ENCODE measurements at places on chromosomes 16 and 17.
A peak's percentile ranks its signal among the peaks of the same experiment; 100 is the strongest.

- no peak for DNase-seq
Measured at GRCh38 chr17:282000-282911, 70.4 kb downstream of the RPH3AL start.

- DNase-seq, result no peak
Measured at GRCh38 chr16:69822174-69822935, 60.2 kb downstream of the WWP2 start.

DNA sequence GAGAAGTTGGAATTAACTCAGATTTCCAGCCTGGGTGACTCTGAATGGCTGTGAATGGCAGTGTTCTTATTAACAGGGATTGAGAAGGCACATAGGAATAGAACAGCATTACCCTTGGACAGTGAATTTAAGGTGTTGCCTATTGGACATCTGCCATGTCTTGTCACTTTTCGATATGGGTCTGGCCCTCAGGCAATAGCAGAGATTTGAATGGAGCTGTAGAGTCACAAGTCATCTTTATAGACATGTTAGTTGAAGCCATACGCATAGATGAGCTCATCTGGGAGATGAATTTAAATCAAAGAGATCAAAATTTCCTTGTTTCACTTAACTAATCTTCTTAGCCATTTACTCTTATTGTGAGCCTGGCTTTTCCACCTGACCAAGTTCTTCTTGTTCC lies 14.9 kb upstream of the DHRS11 start:
- no peak for DNase-seq

- DNase-seq, result no peak
Measured at GRCh38 chr17:49452201-49452600, 37.5 kb upstream of the PHB1 start.

DNA sequence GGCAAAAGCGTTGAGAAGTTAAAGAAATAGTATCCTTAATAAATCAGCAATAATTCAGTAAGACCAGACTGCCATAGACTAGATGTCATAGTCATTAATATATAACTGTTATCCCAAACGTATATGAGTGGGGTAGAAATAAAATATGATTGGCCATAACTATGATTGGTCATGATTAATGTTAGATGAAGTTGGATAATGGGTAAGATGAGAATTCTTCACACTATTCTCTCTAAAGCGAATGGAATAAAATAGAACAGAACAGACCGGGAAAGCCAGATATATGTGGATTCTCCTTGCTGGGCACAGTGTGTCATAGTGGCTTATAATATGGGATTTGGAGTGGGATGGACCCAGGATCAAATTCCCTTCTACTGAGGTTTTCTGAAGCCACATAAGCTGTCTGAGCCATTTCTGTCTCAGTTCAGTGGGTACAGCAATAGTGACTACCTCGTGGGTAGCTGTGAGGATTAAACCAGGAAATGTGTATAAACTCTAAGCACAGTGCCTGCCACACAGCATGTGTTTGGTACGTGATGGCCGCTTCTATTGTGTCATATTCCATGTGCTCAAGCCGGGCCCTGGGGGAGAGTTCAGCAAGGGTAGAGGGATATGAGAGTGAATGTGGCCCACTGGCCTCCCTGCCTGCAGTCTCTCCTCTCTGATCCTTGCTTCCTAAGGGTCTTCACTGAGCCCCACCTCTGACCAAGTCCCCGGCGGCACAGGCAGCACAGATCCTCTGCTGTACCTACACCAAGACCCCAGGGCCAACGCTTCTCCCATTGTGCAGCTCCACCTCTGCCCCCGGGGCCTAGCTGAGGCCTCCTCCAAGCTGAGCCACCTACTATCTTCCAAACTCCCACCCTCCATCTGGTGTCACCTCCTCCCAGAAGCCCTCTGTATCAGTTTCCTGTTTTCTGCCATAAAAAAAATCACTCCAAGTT lies 3.7 kb downstream of the CETP start:
- no peak for DNase-seq

- peak; percentile 45 for DNase-seq
Measured at GRCh38 chr16:25106567-25107465, 4.7 kb upstream of the LCMT1 start.

- DNase-seq, result no peak
Measured at GRCh38 chr16:65490286-65490685, 368.4 kb upstream of the CDH11 start.

- DNase-seq, result no peak
Measured at GRCh38 chr17:17621254-17621653, 29.7 kb upstream of the PEMT start.

GRCh38 chr17:57849163-57849873 lies 526 bp downstream of the MRPS23 start:
- no peak for DNase-seq

DNA sequence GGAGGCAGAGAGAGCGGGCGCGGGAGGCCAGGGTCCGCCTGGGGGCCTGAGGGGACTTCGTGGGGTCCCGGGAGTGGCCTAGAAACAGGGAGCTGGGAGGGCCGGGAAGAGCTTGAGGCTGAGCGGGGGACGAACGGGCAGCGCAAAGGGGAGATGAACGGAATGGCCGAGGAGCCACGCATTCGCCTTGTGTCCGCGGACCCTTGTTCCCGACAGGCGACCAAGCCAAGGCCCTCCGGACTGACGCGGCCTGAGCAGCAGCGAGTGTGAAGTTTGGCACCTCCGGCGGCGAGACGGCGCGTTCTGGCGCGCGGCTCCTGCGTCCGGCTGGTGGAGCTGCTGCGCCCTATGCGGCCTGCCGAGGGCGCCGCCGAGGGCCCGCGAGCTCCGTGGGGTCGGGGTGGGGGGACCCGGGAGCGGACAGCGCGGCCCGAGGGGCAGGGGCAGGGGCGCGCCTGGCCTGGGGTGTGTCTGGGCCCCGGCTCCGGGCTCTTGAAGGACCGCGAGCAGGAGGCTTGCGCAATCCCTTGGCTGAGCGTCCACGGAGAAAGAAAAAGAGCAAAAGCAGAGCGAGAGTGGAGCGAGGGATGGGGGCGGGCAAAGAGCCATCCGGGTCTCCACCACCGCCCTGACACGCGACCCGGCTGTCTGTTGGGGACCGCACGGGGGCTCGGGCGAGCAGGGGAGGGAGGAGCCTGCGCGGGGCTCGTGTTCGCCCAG lies 1.2 kb upstream of the CBX4 start:
- DNase-seq, result no peak

- no peak for DNase-seq
Measured at GRCh38 chr17:2949469-2950044, 113.8 kb downstream of the OR1D5 start.

DNA sequence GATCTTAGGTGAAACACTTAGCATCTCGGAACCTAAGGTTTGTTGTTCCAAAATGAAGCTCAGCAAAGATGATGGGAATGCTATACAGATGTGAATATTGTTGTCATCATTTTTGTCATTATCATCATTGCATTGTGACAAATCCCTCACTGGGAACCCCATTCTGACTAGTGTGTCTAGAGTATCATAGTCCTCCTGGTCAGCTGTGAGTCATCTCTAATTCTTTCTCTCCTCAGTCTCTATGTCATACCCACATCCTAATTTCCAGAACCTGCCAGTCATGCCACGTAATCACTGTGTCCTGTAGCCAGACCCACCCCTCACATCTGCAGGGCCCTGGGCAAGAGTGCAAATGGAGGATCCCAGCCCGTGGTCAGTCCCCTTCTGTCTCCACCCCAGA lies 60.5 kb upstream of the CLEC3A start:
- DNase-seq, result no peak

- DNase-seq, result no peak
Measured at GRCh38 chr16:75702242-75702641, 981 bp upstream of the DUXB start.

DNA sequence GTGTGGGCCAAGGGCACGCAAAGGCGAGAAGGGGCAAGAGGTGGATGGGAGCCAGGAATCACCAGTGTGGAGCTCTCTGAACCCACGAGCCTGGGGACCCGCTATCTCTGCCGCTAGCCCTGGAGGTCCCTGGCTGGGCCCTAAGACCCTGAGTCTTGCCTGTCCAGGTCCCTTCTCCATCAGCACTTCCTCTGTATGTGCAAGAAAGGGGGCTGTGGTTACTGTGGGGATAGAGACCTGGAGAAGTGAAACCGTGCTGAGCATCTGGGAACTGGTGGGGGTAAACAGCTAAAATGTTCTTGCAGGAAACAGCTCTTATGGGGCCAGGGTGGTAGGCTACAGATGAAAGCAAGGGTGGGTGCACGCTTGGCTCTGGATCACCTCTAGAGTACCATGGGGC lies 3.1 kb downstream of the SPNS3 start:
- no peak for DNase-seq

GRCh38 chr17:47066095-47066494 lies 87.0 kb upstream of the RPRML start:
- no peak for DNase-seq

GRCh38 chr16:88365244-88365865 lies 17.4 kb upstream of the ZNF469 start:
- DNase-seq, result no peak

- DNase-seq, result no peak
Measured at GRCh38 chr16:50263060-50263909, 3.1 kb upstream of the ADCY7 start.

DNA sequence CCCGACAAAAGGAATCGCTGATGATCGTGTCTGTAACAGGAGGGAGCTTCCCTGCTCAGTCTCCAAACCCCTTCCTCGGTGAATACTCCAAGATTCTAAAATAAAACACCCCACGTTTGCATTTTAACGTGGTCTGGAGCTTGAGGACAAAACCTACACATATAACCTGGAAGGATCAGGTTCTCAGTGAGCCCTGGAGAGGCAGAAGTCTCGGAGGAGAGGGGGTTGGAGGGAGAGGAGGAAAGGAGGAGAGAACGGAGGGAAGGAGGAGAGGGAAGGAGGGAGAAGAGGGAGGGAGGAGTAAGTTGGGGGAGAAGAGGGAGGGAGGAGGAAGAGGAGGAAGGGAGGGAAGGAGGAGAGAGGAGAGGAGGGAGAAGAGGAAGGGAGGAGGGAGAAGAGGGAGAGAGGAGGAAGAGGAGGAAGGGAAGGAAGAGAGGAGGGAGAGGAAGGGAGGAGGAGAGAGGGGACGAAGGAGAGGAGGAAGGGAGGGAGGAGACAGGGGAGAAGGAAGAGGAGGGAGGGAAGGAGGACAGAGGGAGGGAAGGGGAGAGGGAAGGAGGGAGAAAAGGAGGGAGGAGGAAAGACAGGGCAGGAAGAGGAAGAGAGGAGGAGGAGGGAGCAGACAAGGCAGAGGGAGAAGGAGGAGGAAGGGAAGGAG lies 27.4 kb upstream of the GINS2 start:
- DNase-seq, result no peak

DNA sequence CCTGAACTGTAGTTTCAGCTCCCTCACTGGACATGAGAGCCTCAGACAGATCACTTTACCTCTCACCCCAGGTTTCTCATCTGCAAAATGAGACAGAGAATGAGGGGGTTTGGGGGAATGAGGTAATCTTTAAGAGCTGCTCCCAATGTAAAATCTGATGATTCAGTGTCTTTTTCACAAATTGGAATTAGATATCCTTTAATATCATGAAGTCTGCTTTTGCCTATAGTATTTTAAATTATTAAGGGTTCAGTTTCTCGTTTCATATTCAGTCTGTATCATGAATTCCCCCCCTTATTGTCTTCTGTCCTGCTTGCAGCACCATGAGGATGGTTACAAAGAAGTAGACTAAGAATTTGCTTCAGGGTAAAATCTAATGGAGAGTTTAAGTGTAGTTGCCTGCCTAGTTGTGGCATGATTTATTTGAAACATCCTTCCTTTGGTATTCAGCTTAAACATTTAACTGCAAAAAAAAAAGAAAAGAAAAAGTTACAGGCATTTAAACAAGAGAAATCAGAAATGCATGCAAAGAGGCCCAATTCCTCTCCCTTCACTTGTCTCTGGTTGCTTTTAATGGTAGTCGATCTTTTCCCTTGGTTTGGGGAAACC lies 77.3 kb downstream of the WNT3 start:
- no peak for DNase-seq

GRCh38 chr17:51815097-51815496 lies 343.4 kb downstream of the CA10 start:
- no peak for DNase-seq

GRCh38 chr17:44444735-44445105 lies 55.3 kb upstream of the ITGA2B start:
- DNase-seq, result no peak

- DNase-seq, result no peak
Measured at GRCh38 chr17:13311306-13311705, 290.4 kb downstream of the HS3ST3A1 start.

GRCh38 chr17:78390241-78391050 lies 12.0 kb downstream of the PGS1 start:
- DNase-seq, result no peak

GRCh38 chr16:10078541-10078949 lies 103.7 kb downstream of the GRIN2A start:
- no peak for DNase-seq

- no peak for DNase-seq
Measured at GRCh38 chr17:40484285-40484972, 17.0 kb downstream of the TNS4 start.

- no peak for DNase-seq
Measured at GRCh38 chr16:86095906-86096485, 197.0 kb downstream of the IRF8 start.

DNA sequence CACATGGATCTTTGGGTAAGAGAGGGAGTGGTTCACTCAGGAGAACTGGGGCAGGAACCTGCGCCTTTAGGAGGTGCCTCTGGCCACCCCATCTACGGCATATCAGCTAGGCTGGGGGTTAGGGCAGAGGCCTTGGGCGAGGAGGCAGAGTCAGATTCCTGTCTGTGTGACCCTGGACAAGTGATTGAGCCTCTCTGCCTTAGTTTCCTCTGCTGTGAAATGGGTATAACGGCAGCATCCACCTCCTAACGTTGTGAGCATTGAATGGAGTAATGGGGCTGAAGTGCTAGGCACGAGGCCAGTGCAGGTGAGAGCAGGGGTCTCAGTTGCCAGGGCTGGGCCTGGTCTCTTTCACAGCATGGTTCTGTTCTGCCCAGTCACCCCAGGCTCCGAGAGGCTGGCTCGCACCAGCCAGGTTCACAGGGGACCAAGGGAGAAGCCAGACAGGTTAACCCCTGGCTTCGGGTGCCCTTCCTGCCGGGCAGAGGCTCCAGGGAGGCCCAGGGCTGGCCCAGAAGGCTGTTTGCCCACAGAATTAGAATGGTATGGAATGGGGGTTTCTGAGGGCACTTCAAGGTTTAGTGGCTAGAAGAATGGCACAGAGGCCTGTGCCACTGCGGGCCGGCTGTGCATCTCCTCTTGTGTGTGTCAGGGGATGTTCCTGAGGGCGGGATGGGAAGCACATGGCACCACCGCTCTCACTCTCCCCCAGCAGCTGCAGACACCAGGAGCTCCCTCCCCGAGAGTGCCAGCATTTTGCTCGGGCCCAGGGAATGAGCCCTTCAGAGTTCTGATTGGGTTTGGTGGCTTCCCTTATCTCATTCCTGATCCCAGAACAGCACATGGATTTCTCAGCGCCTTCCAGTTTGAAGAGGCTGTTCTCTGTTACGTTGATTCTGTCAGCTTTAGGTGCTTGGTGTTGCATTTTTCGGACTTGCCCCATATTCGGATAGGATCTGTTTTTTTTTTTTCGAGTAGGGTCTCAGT lies 23.8 kb downstream of the UNC13D start:
- DNase-seq, result no peak

GRCh38 chr17:29763273-29763672 lies 140.6 kb upstream of the CORO6 start:
- DNase-seq, result no peak

Measured in stimulated activated CD4-positive, alpha-beta T cell treated with anti-CD3 and anti-CD28 coated beads, Interleukin-1b, Interleukin-23, amount 100 ng/mL, for 24 hours (primary cell).